T-helper 1 cell (primary cell): ENCODE measurements at places on chromosomes 2 and 18.

DNA sequence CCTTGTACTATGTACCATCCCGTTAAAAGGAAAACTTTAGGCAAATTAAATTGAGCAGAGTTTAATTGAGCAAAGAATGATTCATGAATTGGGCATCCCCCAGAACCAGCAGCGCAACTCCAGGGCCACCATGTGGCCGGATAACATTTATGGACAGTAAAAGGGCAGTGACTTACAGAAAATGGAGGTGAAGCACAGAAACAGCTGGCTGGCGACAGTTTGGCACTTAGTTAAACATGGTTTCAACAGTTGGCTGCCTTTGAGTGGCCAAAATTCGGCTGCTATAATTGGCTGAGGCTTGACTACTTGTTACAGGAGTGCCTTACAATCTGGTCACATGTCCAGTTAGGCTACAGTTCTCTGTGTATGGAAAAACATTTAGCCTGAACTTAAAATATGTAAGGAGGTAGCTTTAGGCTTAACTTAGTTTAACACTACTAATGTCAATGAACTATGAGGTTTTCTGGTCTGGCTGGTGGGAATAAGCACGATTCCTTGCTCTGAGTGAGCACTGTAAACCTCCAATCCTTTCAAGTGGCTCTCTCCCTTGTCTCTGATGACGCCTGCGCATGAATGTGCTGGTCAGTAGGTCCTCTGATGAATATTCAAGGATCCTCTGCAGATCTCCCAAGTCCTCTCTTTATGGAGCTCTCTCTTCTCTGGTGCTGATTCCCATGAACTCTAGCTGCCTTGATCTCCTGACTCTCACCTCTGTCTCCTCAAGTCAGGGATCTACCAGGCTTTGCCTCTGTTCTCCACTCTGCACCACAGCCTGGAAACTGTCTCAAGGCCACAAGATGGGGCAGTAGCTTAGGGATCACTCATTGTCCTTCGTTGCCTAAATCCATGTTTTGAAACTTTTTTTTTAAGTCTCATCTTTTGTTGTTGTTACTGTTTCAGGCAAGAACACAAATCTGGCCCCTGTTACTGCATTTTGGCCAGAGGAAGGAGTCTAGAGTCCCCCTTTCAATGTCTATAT lies 24.4 kb upstream of the RAB31 start:
- DNase-seq = no peak

DNA sequence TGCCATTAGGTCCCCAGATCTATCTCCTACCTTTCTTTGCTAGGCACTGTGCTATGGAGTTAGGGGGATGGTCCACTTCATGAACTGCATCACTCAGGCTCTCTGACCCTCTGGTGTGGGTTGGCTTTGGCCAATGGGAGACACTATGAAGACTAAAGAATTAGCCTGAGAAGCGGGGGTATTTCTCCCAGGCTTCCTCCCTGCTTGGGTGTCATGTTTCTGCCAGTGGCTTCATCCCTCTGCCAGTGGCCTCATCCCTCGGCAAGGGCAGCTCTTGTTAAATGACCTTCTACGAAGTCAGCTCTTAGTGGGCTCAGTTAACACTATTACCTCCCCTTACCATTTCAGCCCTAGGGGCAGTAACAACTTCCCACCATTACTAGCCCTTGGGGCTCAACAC lies 41.9 kb upstream of the EPB41L3 start:
- DNase-seq = no peak

GRCh38 chr2:120348134-120348736 lies 2.3 kb downstream of the INHBB start:
- DNase-seq = no peak

GRCh38 chr2:134782792-134783191 lies 55.6 kb upstream of the ACMSD start:
- peak; percentile 15 for DNase-seq
